Activated naive CD4-positive, alpha-beta T cell treated with anti-CD3 and anti-CD28 coated beads for 36 hours (primary cell): ENCODE measurements at places on chromosomes 1 and 21.
A peak's percentile ranks its signal among the peaks of the same experiment; 100 is the strongest.

DNA sequence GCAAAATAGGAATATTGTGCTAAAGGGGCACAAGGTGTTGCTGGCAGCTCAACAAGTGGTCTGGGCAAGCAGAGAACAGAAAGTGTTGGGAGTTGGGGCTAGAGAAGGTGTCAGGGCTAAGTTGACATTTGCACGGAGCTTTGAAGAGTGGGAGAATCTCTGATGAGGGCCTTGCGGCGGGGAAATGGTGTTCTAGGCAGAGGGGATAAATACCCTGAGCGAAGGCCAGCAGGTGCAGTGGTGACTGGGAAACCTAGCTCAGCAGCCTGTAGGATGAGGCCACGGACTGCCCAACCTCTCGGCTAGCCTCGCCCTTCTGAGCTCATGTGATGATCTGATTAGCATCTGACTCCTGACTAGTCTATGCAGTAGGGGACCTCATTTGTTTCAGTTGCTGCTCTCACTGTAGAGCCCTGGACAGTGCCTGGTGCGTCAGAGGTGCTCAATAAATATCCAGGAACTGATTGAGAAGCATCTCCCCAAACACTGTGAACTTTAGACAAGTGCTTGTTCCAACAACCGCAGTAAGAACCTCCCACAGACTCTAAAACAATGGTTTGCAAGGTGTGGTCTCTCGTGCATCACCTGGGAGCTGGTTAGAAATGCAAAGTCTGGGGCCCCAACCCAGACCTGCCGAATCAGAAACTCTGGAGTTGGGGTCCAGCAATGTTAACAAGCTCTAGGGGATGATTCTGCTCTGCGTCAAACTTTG, 1.0 kb upstream of the FOXO6 start:
- DNase-seq = no peak

DNA sequence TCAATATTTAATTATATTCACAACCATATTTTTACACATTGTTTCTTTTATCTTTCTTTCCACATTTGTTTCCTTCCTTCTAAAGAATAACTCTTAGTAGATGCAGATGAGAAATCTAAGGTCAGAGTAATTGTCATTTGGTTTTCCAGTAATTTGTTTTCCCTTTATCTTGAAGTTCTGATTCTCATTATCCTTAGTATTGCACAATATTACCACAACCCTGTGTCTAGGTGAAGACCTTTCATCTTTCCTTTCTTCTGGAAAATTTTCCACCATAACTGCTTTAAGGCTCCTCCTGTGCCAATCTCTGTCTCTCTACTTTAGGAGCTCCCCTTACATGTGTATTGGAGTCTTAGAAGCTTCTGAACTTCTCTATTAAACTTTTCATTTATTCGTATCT, 209.0 kb downstream of the DPYD start:
- no peak for DNase-seq

- DNase-seq = no peak
These were observed 80.7 kb downstream of the VWA5B1 start for GRCh38 chr1:20371411-20371810.

DNA sequence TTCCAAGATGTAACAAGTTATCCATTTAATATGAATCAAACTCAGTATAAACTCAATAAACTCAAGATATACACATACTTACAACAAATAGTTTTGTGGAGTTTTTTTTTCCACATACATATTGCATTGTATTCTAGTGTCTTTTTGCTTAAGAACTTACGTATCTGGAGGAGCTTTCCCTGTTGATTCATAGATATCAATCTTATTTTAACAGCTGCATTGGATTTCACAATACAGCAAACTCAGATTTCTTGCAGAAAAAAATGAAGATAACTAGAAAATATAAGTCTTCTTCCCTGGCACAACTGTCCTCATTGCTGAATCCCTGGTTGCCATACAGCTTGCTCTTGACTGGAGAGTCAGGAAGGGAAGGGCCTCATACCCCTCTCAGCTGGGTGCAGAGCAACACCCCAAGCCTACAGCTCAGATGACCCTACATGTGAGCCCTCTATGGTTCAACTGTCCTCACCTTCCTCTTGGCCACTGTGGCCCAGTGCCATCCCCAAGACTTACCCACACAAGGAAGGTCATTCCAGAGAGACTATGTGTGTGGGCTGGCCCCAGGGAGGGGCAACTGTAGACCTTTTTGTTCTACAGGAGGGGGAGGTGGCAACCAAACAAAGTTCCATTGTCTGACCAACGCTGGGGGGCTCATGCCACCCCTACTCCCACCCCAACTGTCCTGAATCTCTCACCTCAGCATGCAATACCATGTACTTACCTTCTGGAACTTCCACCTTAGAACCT, 1.7 kb downstream of the MPZ start:
- DNase-seq = no peak

DNA sequence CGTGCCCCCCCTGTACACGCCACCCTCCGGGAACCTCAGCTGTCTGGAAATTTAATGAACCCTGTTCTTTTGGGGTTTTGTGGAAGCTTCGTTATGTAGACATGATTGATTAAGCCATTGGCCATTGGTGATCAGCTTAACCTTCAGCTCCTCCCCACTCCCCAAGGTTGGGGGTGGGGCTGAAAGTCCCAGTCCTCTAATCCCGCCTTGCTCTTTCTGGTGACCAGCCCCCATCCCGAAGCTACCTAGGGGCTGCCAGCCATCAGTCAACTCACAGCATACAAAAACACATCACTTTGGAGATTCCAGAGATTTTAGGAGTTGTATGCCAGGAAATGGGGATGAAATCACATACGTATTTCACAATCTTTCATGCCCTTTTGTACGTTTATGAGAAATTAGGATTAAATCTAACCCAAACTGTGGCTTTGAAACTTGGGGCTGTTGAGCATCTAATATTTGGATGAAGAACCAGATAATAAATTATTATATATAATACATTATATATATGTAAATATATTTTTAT, 52.3 kb downstream of the BACE2 start:
- no peak for DNase-seq

DNA sequence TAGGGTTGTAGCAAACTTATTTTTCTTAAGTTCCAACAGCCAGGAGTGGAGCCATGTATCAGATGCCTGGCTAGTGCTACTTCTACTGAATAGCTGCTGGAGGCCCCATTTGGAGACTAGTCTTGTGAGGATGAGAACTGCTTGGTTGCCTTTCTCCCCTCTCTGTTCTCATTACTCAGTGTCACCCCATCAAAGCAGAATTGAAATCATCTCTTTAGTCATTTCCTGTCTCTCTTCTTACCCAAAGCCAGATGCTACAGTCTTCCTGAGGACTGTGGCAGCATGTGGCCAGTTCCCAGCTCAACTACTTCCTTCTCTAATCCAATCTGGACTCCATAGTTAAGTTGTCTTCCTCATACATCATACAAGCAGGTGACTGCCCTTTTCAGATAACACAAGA, 197.5 kb downstream of the BRINP2 start:
- DNase-seq = no peak

GRCh38 chr1:43061757-43062156, 103.1 kb upstream of the SLC2A1 start:
- no peak for DNase-seq

GRCh38 chr1:89363638-89364536, at the start of gene GBP6:
TSS of gene GBP6 (plus strand) at chr1:89364059. CDS start at chr1:89368552, 4,493 bp downstream.
- no peak for DNase-seq

DNA sequence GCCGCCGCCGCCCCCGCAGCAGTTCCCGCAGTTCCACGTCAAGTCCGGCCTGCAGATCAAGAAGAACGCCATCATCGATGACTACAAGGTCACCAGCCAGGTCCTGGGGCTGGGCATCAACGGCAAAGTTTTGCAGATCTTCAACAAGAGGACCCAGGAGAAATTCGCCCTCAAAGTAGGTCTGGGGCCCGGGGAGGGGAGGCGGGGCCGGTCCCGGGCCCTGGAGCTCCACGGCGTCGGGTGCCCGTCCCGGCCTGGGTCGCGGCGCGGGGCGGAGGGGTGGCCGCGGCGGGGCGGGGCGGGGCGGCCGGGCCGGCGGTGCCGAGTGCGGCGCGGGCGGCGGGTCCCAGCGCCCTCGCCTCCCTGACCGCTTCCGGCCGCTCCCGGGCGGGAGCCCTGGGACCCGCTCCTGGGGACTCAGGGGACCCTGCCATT, 646 bp downstream of the MAPKAPK2 start:
- DNase-seq = peak; percentile 48

DNA sequence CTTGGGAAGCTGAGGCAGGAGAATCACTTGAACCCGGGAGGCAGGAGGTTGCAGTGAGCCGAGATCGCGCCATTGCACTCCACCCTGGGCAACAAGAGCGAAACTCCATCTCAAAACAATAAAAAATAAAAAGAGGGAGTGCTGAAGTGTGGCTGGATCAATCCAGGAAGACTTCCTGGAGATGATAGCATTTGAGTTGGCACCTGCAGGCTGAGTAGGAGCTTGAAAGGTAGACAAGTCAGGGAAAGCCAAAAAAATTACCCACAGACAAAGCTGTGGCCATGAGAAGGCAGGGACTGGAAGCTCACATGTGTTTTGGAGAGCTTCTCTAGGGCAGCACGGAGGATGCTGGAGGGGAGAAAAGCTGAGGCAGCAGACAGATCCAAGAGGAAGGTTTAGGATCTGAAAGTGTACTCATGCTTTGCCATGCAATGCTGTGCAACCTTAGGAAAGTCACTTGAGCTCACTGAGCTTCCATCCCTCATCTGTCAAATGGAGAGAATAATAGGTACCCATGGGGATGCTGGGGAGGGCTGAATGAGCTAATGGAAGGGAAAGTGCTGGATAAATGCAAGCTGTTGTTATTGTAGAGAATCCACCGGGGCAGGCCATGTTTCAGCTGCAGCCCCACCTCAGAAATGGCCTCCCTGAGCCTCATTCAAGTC, 26.0 kb upstream of the SYNC start:
- no peak for DNase-seq

GRCh38 chr1:15668089-15668754, 15.9 kb upstream of the PLEKHM2 start:
- no peak for DNase-seq

DNA sequence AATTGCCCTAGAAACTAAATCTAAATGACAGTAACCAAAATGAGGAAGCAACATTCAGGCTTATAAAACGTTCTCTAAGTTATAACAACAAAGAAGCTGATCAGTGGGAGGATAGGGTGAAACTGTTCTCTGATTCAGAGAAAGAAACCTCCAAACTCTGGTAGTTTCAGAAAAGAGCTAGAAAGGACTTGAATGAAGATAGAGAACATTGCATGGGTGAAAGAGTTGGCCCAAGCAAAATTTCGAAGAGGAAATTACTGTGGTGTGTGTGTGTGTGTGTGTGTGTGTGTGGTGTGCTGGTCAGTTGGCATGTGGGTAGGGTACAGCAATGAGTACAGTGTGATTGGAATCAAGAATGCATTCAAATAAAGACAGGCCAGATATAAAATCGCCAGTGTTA, 16.5 kb upstream of the SPAG17 start:
- no peak for DNase-seq
